ENCODE measurements at places on chromosomes 5 and 9. TPM values are rescaled to one million over a fixed set of nuclear protein-coding genes. Genes with fewer than 3 reads are reported as not detected.

Gene FAM221B
- total RNA-seq, result not detected

Gene HMHB1
- total RNA-seq, result not detected

Gene CNTLN
- 6.1 TPM for total RNA-seq

DNA sequence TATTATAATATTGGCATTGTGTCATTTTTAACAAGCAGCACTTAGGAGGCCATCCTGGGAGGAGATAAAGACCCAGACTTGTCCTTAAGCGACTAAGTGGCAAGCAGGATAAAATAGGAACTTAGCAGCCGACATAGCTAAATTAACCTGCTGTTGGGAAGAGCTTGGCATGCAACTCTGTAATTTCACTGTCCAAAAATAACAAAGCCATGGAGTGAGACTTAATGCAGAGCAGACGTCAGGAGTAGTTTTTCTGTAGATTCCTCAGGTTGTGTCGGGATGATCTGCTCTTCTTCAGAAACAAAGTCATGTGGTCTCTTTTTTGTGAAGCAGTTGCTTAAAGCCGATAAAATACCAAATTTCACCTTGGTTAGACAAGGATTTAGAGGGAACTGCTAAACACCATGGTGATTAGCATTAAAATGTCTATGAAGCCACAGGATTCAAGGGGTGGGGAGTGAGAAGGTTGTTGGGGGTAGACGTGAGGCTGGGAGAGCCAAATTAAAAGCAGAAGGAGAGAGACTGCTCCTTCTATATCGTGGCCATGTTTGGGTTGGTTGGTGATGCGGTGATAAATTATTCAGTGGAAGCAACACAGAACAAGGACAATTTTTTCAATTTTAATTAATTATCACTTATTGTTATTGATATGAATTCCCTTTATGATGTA, 303.0 kb downstream of the CSNK1G3 start:
- peak; percentile 54 for DNase-seq

- no peak for DNase-seq
These were observed 24.0 kb upstream of the WDR38 start for GRCh38 chr9:124829334-124829669.

- no peak for DNase-seq
These were observed 71.7 kb downstream of the KCNT1 start for GRCh38 chr9:135773530-135774238.

DNA sequence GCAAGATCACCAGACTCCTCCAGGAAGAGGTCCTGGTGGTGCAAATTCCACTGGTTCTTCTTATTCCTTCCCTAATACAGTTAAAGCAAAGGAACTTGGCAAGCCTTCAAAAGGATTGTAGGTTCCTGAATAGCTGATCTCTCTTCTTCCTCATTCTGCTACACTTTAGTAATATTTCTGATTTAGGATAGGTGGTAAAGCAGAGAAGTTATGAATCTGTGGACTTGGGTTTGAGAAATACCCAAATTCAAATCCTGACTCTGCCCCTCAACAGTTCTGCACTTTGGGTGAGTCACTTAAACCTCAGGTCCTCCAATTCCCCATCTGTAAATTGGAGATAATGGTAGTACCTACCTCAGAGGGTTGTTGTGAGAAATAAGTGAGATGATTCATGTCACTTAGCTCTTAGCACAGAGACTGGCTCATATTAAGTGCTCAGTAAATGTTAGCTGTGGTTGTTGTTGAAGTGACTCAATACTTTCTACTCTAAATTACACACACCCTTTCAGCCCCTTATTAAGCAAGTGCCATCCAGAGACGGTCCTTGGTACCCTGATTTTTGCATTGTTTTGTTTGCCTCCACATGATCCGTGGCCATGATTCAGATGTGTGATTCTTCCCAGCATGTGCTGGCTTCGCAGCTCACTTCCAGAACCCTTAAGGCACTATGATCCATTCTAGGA, 5.2 kb downstream of the SH3RF2 start:
- peak; percentile 71 for DNase-seq

- no peak for DNase-seq
These were observed 93.7 kb upstream of the SMC5 start for GRCh38 chr9:70165006-70165602.

DNA sequence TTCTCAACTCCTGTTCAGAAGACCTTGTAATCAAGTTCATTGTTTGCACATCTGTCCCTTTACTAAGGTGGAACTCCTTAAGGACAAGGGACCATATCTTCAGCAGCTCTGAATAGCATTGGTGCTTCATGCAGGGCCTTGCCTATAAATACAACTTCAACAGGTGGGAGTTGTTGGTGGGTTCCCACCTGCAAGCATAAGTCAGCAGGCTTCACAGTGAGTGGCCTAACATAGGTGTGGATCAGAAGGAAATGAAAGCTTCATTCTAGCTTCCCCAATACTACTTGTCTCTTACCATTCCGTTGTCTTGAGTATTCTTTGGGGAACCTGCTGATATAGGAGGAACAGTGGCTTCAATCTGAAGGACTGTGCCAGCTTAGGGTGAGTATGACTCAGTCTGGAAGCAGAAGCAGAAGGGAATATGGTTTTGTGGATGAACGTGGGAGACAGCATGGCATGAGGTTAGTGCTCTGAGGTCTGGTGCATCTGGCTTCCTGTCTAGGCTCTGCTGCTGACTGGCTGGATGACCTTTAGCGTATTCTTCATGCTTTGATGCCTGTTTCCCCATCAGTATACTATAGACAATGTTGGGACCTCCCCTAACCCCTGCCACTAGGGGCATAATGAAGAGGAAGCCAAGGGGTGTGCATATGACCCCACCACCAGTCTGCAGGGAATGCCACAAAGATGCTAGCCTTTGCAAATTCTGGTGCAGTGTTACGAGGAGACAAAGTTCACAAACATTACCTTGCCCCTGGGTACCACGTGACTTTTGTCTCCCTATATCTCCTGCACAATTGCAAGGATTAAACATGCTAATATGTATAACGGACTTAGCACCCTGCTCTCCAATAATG, 192.3 kb downstream of the PALM2AKAP2 start:
- no peak for DNase-seq

DNA sequence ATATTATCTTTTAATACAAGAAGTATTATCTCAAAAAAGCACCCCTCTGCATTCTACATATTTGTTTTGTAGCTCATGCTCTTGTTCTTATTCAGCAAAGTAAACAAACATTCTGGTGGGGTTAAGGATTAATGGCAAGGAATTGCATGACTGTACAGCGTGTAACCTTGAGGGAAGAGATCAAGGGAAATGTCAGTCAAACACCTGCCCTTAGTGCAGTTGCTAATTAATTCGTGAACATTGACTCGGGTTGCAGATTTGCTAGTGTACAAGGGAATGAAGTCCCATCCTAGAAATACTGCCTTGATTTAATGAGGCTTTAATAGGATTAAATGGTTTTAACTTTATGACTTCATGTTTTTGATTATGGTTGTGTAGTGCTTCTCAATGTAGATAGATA, 1758.1 kb downstream of the MAT2B start:
- DNase-seq, result peak; percentile 50

- DNase-seq, result peak; percentile 57
These were observed 725 bp upstream of the OR13C2 start for GRCh38 chr9:104606152-104606551.

DNA sequence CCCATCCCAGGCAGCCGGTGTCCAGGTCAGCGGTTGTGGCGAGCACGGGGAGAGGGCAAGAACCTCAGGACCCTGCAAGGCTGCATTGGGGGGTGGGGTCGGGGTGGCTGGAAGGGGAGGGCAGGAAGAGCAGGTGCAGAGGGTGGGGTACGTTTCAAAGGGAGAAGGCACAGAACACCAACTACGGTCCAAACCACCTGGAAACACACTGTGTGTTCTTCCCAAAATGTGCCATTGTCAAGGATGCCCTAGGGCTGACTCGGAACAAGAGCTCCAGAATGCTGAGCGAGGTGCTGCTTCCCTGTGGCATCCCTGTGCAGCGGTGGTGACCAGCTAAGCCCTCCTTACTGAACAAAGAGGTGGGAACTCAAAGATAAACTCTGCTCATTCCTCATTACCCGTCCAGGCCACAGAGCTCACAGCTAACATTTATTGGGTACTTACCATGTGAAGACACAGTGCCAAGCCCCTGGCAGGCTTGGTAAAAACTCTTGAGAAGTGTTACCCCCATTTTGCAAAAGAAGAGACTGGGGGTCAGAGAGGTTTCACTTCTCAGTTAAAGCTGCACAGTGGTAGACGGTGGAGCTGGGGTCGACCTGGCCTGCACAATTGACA, 153.8 kb downstream of the COL23A1 start:
- DNase-seq, result no peak

DNA sequence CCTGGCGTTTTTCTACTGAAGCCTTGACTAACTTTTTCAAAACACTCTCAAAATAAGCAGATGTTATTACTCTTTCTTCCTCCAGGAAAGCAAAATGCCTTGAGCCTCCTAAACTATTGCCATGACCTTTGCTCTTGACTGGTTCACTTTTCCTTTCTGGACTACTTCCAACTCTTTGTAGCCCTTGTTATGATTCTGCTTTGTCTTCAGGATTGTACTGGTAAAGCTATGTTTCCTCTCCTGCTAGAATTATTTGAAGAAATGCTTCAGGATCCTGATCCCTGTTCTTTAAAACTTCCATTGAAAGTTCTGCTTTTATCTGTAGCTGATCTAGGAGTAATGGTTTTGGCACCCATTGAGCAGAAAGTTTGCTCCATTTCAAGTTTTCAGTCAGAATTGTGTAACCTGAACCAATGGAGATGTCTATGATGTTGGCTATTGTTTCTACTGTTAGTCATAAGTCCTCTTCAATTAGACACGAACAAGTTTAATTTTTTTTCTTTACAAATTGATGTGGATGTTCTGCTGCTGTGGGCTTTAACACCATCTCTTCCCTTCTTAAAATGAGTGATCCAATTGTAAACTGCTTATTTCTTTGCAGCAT, 1356.4 kb downstream of the EFNA5 start:
- peak; percentile 21 for DNase-seq

DNA sequence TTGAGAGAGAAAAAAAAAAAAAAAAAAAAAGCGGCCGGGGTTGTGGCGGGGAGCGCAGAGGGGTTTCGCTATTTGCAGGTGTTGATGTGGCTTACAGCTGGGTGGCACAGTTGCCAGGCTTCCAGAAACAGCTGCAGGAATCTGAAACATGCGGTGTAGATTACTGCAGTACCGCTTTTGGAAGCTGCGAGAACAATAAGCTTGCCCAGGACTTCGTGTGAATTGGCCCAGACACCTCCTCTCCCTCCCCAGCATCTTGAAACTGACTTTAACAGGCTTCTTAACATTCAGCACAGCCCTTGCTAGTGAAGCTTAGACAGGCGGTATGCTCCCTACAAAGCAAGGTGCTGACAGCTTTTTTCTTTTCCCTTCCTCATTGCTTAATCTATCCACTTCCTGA, 104.0 kb downstream of the ATP10B start:
- peak; percentile 9 for DNase-seq

DNA sequence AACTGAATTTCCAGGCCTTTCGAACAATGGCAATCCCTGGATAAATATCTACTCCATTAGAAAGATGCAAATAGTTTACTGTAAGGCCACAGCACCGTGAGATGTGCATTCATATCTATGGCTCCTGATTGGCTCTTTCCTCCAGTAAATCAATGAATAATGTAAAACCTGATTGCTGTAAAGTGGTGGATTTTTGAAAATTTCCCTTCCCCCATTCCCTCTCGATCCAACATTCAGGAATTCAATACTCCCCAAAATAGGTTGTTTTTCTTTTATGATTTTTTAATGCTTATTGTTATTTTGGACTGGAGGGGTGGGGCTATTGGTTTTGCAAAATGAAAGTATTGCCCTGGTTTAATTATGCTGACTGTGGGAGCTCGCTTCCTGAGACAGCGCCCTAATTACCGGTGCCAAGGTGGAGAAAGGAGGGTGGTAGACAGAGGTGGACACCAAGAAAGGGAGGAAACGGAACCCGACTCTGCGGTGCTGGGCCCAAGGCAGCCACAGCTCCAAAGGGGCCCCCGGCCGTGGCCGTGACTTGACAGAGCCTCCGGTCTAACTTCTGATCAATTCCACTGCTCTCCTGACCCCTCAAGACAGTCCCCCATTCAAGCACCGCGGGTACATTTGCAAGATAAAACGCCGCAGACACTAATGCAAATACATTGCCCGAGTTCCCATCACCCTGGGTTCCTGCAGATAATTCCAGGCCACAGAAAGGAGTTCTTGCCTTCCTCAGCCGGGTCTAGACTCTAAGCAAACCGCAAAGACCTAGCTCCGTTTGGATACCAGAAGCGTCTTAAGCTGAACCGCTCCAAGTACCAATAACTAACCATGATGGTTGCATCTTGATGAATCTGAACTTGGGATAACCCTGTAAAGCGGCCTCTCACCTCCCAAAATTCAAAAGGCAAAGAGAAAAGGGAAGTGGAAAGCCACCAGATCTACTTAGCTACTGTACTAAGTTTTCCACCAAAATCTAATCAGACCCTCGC, 211.2 kb downstream of the MEF2C start:
- no peak for DNase-seq

- no peak for DNase-seq
These were observed 31.8 kb downstream of the DNAI1 start for GRCh38 chr9:34490360-34490759.

DNA sequence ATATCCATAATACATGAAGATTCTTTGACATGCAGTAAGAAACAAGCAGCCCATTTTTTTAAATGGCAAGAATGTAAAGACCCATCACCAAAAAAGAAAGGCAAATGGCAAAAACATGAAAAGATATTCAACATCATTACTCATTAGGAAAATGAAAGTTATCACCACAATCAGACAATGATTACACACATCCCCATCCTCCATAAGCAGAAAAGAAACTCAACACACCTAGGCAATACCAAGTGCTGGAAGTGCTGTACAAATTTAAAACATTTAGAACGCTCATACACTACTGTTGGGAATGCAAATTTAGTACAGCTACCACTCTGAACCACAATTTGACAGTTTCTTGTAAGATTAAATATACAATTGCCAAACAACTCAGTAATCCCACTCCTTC, 466.7 kb downstream of the ACTL7B start:
- no peak for DNase-seq

- DNase-seq, result no peak
These were observed 52.1 kb downstream of the IL31RA start for GRCh38 chr5:55903121-55903701.

- no peak for DNase-seq
These were observed 19.5 kb downstream of the SMIM15 start for GRCh38 chr5:61142811-61143210.

- no peak for DNase-seq
These were observed 187.3 kb downstream of the CDH12 start for GRCh38 chr5:22665801-22666200.

DNA sequence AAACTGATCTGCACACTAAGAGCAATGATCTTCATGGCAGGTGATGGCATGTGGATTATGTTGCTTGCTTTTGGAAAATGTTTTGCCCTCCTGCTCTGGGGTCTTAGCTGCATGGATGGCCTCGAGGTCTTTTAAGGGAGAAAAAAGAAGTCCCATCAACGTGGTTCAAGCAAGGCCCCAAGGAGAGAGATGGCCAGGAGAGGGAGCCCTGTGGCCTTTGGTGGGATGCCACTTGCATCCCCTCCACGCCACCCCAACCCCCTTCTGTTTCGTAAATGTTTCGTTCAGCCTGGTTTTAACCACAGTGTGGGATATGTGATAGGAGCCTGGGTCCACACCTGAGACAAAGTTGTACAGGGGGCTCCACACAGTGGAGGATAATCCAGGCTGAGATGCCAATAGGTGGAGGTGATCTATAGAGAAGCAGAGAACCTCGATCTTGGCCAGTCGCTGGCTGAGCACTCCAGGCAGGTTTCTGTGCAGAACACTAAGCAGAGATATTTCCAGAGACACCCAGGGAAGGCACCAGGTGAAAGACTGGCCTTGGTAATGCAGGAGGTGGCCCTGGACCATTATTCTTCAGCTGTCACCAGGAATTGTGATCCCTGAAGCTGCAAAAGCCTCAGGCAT, 25.8 kb upstream of the FRRS1L start:
- DNase-seq, result peak; percentile 4

- DNase-seq, result no peak
These were observed 339.7 kb upstream of the CLINT1 start for GRCh38 chr5:158198636-158199035.

- no peak for DNase-seq
These were observed 104.4 kb downstream of the WNK2 start for GRCh38 chr9:93288341-93288740.

All from renal cortical epithelial cell (primary cell).